Left ventricle myocardium inferior (tissue), 1 donor: ENCODE measurements at places on chromosomes 5 and 9.

GRCh38 chr9:108865037-108865436 is 3.0 kb downstream of the ACTL7A start:
- DNase-seq: no peak

DNA sequence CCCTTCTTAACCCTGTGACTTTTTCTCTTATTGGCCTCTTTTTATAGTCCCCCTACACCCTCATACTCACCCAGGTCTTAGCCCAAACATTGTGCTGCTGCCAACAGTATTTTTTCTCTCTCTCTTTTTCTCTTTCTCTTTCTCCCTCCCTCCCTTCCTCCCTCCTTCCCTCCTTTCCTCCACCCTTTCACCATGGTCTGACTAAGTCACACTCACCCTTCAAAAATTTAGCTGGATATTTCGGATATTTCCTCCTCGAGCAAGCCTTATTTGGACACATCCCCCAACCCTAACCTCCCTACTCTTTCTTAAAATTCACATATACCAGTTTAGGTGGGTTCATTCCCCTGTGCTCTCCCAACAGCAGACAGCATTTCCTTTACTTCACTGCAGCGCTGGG is 64.7 kb downstream of the FGF1 start:
- DNase-seq: no peak

DNA sequence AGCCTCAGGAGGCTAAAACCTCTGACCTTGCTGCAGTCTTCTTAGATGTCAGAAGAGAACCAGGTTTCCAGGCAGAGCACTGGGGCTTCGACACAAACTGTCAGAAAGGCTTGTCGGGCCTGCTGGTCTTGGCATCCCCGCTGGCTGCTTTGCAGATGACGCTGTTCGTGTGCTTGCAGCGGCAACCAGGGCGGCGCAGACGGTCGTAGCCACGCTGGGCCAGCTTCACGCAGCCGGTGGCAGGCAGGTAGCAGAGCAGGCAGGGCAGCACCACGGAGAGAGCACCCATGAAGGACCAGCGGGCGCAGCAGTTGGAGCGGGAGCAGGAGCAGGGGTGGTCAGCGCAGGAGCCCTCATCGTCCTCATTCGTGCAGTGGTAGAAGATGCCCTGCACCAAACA is 10.7 kb downstream of the SPRY4 start:
- no peak for DNase-seq

DNA sequence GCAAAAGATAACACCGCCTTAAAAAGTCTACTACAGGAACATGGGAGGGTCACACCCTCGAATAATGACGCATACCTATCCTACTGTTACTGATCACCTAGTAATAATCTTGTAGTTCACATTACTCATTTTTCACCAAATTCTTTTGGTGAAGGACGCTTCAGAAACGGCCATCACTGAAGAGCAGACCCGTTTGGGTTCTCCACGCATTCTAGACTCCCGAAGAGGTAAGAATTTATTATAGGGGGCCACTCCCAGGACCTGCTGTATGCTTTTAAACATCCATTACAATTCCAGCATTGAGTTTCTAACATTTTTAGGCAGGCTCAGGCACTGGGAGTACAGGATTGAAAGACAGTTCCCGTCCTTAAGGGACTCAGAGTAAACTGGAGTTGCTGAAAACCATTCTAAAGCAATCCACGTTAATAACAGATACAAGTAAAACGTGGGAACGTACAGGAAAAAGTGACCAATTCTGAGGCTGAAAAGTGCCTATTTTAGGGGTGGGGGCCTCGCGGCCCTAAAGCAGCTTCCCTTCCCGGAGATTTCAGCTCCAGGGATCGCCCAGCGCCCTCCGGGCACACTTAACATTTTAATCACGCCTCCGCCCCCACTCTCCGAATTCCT is at the start of gene FER:
TSS of gene FER (plus strand) at position 124 of the 627 bp plus-strand sequence. CDS start 50,286 bp downstream, outside the sequence.
- no peak for DNase-seq

GRCh38 chr5:114174131-114174530 is 187.7 kb upstream of the KCNN2 start:
- DNase-seq: no peak

GRCh38 chr5:137442660-137443059 is 56.5 kb downstream of the SPOCK1 start:
- no peak for DNase-seq

- DNase-seq: no peak
Observed at GRCh38 chr5:83482961-83483360, 11.4 kb downstream of the VCAN start.

DNA sequence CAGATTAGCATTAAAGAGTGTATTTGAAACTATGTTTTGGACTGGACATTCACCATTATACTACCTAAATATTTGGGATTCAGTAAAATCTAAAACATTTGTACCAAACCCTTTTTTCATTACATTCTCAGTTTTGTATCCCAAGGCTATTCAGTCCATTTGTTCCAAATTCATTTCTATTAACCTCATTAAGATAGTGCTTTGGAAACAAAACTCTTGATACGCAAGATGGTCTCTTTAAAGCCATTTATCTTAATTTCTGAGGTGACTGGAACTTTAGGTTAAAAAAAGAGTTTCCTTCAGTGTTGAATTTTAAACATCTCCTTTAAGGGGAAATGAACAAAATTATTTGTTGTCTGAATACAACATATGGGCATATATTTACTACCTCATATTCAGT is 702.5 kb upstream of the GRAMD2B start:
- DNase-seq: no peak

DNA sequence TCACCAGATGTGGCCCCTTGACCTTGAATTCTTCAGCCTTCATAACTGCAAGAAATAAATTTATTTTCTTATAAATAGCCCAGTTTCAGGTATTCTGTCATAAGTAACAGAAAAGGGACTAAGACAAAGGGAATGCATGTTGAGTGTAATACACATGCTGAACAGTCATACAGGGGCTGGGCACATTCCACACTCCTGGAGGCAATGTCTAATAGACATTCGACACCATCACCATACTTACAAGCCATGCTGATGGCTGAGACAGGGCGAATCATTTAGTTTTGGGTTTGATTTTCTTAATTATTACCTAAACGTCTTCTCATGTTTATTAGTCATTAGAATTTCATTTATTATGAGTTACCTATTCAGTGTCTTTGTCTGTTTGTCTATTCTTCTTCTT is 68.5 kb downstream of the TENT4A start:
- DNase-seq: no peak

- DNase-seq: no peak
Observed at GRCh38 chr9:16385590-16385989, 484.9 kb downstream of the BNC2 start.

GRCh38 chr5:72402381-72402890 is 82.3 kb downstream of the PTCD2 start:
- no peak for DNase-seq

- DNase-seq: no peak
Observed at GRCh38 chr9:14978022-14979000, 68.1 kb upstream of the FREM1 start.

GRCh38 chr9:26604076-26604662 is 288.4 kb downstream of the CAAP1 start:
- no peak for DNase-seq

DNA sequence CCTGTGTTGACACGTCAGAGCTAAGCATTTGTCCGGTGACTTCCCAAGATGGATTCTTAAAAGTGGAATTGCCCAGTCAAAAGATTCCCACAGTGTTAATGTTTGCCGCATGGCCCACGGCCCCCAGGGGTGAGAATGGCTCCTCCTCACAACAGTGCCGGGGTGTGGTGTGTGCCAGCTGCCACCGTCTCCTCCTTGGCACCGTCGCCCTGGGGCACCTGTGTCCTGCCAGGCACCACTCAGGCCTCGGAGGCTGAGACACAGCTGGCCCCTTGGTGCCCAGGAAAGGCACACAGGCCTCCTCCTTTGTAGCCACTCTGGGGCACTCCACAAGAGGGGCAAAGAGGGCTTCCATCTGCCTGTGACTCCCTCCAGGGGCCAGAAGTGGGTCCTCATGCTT is 4.3 kb downstream of the KCNT1 start:
- no peak for DNase-seq

DNA sequence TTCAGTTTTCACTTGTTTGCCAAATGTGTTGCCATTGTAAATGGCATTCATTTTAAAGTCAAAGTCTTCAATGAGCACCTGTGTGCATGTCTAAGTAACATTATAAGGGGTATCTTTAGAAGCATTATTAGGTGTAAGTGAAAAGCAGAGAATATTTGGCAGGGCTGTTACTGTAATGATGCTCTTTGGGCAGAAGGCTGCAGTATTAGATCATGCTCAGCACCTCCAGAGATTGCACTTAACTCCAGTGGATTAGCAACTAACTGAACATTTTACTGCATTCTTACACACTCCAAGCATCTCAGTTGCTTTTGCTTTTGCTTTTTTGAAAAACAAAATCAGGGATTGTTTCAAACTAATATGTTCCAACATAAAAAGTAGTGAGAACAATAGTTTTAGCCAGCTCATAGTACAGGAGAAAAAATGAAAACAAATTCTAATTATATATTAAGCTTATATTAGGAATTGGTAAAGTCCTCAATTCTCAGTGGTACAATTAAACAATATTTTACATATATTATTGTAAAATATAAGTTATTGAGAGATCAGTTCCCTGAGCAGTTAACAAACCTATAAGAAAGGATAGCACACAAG is 1740.9 kb upstream of the CDH9 start:
- no peak for DNase-seq

DNA sequence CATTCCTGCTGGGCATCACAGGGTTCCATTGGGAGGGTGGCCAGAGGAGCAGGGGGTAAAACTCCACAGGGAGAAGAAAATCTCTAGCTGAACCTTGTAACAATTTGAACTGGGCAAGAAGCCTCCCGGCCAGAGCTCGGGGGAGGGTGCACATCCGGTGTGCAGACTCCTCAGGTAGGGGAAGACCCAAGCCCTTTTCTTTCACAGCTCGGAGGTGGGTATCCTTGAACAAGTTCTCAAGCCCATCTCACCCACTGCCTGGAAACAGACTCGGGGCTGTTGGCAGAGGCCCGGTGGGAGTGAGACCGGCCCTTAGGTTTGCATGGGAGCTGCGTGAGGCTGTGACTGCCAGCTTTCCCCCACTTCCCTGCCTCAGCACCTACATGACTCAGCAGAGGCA is 111.5 kb upstream of the IL7R start:
- DNase-seq: no peak

- DNase-seq: no peak
Observed at GRCh38 chr9:116073826-116074225, 79.8 kb upstream of the PAPPA start.

- no peak for DNase-seq
Observed at GRCh38 chr5:112616812-112617547, 120.7 kb upstream of the APC start.

DNA sequence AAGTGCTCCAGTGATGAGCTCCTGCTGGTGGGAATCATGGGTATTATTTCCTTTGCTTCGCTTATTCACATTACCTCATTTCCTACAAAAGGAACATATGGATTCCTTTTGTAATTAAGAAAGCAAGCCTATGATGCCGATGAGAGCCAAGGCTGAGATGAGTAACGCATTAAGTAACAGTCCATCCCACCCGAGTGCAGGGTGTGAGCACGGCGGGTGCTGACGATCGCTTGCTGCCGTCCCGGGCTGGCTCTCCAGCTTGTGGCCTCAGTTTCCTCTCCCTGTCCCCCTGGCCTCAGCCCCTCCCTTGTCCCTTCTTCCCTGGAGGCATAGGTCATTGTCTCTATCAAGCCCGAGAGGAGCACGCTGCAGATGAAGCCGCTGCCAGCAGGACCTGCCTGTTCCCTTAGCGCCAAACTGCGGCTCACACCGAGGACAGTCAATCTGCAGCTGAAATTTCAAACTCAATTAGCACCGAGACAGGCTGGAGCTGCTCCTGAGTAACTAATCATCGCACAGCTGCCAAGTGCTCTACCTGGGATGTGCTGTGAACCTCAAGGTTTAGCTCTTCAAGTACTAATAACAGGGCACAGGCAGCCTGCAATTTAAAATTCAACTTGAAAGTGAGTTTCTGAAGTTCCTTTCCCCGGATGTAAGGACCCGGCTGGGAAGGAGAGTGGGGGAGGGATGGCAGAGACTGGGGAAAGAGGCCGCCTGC is 115.2 kb upstream of the RAPGEF1 start:
- no peak for DNase-seq

GRCh38 chr9:1604942-1605560 is 410.1 kb upstream of the SMARCA2 start:
- DNase-seq: no peak

DNA sequence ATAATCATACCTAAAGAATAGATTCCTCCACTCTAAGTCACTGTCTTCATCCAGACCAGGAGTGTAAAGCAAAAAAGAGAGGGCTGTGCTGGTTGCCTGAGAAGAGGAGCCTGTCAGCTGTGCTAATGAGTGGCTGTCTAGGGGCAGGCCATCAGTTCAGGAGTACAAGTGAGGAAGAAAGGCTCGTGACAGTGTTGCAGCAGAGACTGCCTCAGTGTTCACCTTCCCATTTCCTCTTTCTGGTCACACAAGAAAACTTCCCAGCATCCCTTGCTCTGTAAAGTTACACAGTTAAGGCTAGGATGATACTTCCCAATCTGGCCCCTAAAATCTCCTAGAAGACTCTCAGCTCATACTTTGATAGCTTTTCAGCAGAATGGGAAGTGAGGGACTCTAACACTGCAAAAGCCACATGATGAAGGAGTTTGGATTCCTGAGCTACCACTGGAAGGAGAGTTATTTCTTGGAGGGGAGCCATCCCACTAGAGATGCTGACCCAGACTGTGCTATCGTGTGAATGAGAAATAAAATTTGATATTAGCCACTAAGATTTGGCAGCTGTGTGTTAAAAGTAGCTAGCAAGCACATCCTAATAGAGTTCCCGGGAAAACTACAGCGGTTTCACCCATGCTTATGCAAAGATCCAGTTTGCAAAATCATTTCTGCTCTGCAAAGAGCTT is 67.1 kb downstream of the ADAMTS12 start:
- DNase-seq: no peak

DNA sequence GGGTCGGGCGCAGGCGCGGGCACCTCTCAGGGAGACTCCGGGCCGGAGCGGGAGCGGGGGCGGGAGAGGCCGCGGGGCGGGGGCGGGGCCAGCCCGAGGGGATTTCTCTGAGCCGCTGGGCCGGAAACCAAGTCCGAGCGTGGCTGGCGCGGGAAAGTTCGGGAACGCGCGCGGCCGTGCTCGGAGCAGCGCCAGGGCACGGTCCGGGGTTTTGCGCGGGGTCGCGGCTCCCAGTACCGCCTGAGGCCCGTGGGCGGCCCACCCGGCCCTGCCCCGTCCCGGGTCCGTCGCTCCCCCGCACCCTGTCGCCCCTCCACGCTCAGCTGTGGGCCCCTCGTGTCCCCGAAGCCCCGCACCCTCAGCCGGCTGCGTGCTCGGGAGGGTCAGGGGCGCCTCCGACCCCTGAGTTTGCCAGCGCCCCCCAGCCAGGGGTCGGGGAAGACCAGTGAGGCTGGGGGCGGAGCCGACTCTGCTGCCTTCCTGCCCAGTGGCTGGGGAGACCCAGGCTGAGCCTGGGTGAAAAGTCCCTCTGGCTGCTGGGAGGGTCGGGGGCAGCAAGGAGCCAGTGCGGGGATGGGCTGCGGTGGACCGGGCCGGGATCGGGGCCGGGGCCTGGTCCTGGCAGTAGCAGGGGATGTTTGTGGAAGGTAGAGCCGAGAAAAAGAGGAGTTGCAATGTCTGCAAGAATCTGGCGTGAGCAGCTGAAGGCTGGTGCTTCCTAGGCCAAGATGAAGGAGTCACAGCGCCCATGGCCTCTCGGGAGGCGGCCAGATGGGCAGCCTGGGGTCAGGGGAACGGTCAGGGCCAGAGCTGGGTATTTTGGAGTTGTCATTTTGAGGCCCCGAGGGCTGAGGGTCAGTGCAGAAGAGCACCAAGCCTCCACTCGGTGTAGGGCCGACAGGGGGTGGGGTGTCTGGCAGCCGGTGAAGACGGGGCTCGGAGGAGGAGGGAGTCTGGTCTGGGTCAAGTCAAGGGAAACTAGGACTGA is 588 bp downstream of the TRAF2 start:
- DNase-seq: no peak
